ENCODE measurements at places on chromosomes 5 and 9.

GRCh38 chr9:38211002-38211401, 142.0 kb upstream of the SHB start:
- DNase-seq: no peak

GRCh38 chr5:80937584-80938356, 22.4 kb upstream of the RASGRF2 start:
- DNase-seq: no peak

GRCh38 chr9:35649431-35650340, 1.0 kb downstream of the SIT1 start:
- peak; percentile 50 for DNase-seq

DNA sequence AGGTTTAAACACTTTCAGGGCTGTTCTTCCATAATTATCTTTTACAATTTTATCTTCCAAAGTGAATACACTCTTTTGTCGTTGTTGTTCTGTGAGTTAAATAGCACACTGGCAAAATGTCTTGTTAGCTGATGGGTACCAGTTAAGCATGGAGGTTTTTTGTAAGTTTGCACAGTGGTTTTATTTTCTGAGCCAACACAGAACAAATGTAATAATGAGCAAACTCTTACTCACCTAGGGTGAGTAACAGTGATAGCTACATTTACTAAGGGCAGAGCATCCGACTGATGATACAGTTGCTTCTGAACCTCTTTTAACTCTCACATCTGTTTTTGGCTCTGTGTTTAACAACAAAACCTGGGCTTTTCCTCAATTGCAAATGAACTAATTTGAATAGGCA, 103.2 kb downstream of the CTNND2 start:
- DNase-seq: no peak

GRCh38 chr9:117705386-117705785, 1.2 kb downstream of the TLR4 start:
- DNase-seq: no peak

DNA sequence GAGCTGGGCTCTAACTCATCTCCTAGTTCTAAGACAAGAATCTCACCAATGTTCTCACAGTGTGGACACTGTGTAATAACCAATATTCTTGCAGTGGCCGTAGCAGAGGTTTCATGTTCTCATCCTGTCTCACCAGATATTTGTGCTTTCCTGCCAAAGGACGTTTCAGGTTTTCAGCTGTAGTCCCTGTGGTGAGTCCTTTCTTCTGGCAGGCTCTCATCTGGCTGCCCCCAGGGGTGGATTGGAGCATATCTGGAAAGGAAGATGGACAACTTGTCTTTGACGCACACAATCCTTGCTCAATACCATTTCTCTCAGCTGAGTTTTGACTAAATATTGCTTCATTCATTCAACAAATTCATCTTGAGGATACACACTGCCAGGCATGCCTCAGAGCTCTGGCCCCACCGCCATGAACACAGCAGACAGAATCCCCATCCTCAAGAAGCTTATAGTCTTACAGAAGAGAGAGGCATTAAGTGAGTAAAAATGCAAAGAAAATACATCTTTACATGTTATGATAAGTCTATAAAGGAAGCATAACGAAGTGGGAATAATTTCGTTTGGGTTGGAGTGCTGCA, 33.8 kb upstream of the NEURL1B start:
- DNase-seq: no peak

- DNase-seq: no peak
These were observed 10.4 kb downstream of the MARCHF3 start for GRCh38 chr5:127019928-127020327.

Measured in GM10248 (cell line).